ENCODE measurements at places on chromosomes 12 and 14. TPM values are rescaled to one million over a fixed set of nuclear protein-coding genes. Genes with fewer than 3 reads are reported as not detected.

The GYS2 gene
- not detected for total RNA-seq

- DNase-seq = no peak
These were observed 37.6 kb downstream of the CEP83 start for GRCh38 chr12:94421868-94422740.

The KRT83 gene
- not detected for total RNA-seq

DNA sequence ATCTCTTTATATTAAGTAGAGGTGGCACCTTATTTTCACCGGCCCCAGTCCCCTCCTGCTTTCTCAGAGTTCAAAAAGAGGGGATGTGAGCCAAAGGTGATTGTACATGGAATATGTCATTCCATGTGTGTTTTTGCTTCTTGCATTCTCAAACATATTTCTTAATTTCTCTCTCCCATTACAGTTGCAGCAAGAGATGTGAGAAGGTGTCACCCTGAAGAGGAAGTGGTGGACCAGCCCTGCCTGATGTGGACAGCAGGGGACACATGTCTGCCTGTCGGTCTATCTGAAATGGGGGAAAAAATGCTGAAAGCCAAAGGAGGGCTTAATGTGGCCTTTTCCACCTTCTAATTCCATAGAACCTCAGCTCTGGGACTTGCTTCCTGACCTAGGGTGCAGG is 1.9 kb upstream of the FOXN3 start:
- no peak for DNase-seq

DNA sequence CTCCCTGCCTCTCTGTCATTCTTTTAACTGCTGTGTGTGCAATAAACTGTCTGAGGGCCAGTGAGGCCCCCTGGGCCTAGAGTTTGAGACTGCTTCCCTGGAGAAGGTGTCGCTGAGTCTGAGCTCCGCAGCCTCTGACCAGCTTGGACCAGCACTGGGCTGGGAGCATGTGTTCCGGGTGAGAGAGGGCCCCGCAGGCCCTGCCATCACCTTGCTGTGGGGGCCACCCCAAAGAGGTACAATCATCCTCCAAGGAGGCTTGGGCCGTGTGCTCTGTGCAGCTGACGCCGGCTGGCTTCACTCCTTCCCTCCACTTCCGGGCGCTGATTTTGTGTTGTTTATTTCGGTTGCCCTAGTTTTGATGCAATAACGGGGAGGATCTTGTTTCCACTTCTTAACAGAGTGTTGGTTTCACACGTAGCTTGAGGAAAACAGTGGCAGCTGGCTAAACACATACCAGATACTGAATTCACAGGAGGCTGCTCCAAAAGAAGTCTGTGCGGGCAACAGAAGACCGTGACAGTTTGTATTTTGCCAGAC is 121.6 kb downstream of the TMEM132C start:
- DNase-seq = no peak

DNA sequence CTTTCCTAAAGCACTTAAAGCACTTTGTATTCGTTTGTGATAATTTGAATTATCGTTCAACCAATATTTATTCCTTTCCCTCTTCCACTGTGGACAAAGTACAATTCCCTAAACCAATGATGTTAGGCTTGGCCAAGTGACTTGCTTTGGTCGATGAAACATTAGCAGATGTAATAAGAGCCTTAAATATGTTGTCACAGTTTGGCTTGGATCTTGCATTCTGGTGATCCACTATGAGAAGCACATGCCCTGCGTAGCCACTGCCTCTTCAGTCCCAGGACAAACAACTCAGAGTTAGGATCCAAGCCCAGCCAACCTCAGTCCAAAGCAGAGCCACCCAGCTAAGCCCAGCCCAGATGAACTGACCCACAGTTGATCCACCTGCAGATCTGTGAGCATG is 8.4 kb upstream of the C12orf75 start:
- DNase-seq = no peak

DNA sequence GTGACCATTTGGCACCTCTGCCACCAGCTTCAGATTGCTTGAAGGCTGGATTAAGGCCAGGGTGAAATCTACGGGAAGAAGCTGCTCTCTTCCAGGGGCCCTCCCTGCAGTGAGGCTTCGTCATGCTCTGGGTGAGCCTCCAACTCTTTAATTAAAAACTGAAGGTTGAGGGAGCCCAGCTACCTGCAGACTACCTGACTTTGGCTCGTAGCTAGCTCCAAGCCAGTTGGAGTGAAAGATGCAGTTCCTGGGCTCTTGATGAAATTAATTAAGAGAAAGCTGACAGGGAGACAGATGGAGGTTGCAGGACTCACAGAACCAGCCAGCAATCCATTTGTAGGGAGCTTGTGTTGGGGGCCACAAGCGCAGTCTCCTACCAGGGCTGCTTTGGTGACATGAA is 168.5 kb upstream of the SFSWAP start:
- no peak for DNase-seq

DNA sequence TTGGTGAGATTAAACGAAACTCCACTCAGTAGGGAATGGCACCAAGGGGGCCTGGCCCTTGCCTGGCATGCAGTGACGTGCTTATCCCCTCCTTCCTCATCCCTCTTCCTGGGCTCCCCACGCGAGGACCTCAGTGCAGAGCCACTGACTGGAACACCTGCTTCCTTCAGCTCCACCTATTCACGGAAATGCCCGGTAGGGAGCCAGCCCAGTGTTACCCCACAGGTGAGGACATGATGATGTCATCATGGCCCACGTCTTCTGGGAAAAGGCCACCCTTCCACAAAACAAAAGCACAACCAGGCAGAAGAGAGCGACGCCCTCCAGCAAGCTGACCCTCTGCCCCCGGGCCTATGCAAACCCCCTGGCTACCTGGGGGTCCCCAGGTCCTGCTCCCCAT is 42.1 kb downstream of the CCDC85C start:
- no peak for DNase-seq

The MIPOL1 gene
- 12.3 TPM for total RNA-seq

The FAM186B gene
- total RNA-seq = 0.12 TPM

DNA sequence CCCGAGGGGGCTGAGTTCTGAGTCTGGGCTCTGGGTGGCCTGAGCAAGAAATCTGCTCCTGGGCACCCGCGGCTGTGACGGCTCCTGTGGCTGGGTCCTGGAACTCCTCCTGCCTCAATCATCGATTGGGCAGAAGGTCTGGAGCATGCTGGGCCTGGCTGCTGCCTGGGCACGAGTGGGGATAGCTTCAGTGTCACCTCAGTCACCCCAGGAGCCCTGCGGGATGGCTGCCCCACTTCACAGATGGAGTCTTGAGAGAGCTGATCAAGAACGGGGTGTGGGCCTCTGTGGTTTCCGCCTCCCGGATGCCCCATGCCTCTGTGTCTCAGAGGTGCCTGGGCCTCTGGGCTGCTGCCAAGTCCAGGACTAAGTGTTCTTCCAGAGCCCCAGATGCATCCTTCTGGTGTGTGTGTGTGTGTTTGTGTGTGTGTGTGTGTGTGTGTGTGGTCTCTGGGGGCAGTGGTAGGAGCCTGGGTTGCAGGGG is 185.6 kb upstream of the C14orf180 start:
- no peak for DNase-seq

DNA sequence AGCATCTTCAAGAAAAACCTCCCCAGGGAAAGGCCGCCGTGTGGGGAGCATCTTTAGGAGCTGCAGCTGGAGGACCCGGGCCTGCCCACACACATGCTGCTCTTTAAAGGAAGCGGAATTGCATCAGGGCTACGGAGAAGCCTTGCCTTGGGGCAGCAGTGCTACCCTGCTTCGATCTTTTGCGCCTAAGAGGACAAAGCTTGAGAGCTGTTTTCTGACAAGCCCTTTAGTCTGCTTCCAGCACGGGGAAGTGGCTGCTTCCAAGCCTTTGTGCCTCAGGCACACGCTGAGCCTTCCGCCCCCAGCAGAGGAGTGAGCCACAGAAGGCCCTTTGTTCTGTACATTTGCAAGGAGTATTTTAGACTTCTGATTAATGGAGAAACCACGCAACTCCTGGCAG is 31.5 kb downstream of the COA8 start:
- DNase-seq = no peak

GRCh38 chr12:122206111-122206881 is 2.8 kb downstream of the B3GNT4 start:
- DNase-seq = no peak

The AKAP3 gene
- 1.2 TPM for total RNA-seq

DNA sequence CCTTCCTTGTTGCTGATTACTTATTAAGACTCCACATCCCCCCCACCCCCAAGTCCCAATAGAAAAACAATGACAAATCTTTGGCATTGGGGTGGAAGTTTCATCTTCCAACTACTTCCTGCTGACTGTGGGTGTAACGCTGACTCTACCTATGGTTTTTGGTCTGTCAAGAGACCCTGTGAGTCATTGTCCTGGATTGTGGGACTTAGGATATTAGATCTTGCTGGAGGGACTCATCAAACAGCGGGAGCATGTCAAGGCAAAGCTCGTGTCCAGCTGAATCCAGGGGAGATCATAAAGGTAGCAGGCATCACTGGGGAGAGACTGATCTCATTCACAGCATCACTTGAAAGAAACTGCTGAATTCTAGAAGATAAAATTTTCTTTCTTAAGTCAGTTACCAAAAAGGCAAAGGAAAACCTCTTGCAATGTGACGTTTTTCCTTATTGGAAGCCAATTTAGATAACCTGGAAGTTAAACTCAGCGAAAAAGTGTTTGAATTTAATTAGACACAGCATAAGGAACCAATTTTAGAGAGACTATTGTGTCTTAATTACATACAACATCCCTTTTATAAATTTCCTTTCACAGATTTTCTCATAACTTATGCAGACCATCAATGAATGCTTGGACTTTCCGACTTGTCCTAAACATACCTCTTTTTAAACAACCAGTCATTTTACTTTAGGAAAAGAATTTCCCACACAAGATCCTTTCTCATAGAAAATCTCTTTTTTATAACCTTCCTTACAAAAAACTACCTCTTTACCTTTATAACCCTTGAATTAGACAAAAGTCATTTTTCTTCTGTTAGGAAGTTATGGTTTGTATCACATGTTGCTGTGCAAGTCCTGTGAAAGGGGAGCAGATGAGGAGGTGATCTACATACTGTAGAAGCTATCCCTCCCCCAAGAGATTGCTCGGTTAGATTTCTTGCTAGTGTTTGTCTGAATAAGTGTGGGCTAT is 94.6 kb upstream of the SCAF11 start:
- no peak for DNase-seq

DNA sequence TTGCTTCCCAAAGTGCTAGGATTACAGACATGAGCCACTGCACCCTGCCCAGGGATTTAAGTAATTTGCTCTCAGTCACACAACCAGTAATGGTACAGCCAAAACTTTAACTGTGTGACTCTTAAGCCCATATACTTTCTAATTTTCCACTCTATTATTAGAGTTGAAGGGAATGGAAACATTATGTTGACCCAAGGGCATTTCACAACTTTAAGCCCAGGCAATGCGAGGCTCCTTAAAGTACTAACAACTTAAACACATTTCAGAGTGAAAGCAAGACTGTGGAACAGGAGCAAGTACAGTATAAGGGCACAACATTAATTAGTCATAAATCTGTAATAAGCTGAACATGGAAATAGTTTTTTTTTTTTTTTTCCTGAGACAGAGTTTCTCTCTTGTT is 39.8 kb downstream of the BAZ1A start:
- DNase-seq = no peak

The NOVA1 gene
- 4.5 TPM for total RNA-seq

- DNase-seq = no peak
These were observed 18.6 kb upstream of the PLEKHG3 start for GRCh38 chr14:64685371-64686281.

- DNase-seq = no peak
These were observed 60.7 kb upstream of the PYGL start for GRCh38 chr14:51004801-51005526.

DNA sequence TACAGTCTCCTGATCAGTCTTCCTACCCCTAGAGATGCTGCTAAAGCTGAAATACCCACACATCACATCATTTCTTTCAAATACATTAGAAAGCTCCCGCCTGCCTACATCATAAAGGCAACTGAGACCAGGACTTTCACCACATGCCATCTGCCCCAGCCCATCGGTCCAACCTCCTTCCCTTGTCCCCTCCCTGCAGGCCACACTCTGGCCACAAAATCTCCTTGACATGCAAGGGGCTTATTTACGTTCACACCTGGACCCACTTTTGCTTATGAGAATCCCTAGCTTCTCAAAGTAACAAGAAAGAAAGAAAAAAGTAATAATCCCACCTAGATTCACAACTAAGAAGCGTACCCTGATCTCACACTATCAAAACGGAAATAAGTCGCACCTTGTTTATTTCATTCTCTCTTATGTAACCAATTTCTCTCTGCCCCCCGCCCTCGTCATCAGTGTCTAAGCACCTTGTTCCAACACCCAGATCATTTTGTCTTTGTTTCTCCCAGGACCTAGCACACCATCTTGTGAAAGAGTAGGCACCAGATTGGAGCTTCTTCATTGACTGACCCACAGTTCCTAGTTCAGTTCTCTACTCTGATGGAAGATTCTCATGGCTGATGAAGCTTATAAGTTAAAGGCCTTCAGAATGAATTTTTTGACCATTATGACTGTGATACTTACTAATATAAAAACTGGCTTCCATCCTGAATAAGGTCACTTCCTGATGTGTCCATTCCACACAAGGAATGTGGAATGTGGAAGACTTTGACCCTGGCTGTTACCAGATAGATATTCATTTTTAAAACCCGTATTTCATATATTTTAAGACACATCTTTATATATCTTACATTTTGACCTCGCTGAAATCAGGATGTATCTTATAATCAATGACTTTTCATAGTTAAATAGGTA is 7.7 kb downstream of the WSB2 start:
- DNase-seq = no peak

DNA sequence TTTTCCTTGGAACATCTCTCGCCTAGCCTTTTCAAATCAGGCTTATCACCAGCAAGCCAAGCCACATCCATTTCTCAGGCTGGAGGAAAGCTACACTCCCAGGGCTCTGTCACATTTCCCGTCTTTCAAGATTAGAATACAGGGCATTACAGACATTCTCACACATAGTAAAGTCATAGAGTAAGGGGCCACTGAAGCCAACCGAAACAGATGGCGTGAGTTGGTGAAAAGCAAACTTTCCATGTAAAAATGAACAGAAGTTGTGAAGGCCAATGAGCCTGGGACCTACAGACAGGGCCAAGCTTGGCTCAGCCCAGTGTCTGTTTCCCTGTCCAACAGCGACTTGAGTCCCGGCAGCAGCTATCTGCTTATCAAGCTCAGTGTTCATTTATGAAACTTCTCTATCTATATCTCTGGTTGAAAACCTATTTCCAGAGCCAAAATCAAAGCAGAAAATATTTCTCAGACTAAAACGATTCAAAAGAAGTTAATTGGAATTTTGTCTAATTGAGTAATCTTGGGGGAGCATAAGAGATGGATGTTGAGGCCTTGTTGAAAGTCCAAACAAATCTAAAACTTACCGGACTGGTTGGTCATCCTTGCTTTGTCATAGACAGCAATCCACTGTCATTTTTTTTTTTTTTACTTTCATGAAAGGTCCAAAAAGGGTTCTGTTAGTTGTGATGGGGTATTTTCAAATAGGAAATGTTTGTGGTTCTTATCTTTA is 105.6 kb downstream of the DAAM1 start:
- DNase-seq = no peak

DNA sequence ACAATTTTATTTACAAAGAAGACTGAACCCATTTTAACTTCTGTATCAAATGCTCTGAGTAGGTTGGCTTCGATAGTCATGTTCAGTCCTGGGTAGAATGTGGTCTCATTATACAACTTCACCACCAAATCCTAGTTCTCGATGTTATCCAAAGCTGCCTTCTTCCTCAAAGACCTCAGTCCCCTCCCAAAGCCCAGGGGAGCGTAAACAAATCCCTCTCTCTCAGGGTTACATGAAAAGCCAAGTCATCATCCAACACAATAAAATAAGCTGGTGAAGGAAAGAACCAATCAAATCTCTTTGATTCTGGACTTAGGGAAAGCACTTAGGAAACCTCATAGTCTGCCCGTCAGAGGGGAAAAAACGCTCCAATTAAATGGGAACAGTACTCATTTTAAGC is 9.1 kb downstream of the PTCSC3 start:
- DNase-seq = no peak

The ZNF705A gene
- total RNA-seq = not detected

The CLEC6A gene
- total RNA-seq = not detected

Measured in glomerular endothelial cell (primary cell).